ENCODE measurements at places on chromosomes 2 and 18.
A peak's percentile ranks its signal among the peaks of the same experiment; 100 is the strongest.

- DNase-seq = no peak
Observed at GRCh38 chr2:213108308-213108707, 43.1 kb downstream of the IKZF2 start.

DNA sequence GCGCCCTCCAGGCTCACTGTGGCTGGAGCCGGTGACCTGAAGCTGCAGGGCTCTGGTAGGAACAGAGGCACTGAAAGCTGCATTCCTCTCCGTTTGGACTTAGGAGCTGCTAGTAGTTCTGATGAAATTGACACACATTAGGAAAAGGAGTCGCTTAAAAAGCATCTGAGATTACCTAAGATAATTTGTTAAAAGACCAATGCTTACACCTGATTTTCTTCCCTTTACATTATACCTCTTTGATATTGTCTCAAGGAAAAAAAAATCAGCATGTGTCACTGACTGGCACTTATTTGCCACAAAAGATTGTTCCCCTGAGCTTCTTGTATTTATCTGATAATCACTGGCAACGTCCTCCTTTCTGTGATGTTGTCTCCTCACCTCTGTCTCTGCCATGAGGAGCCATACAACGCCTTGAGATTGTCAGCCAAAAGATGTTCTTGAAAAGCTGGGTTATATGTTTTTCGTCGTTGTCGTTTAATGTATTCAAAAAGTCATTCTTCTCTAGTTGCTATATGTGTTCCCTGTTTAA, 618 bp upstream of the CHN1 start:
- DNase-seq = no peak

DNA sequence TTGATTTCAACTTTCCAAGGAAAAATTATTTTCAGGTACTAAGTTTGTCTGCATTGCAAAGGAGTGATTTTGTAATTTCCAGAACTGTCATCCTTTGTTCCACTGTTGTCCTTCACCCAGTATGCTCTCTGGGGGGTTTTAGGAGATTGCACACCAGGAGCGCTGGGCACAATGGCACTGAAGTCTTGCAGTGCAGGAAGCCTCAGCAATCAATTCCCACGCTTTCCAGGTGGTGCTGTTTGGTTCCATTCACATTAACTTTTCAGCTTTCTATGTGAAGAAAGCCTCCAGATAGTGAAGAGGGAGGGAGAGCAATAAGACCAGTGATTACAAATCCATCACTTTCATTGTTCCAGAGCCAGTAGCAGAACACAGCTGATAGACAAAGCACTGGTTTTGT, 344.0 kb upstream of the VWC2L start:
- DNase-seq = no peak

DNA sequence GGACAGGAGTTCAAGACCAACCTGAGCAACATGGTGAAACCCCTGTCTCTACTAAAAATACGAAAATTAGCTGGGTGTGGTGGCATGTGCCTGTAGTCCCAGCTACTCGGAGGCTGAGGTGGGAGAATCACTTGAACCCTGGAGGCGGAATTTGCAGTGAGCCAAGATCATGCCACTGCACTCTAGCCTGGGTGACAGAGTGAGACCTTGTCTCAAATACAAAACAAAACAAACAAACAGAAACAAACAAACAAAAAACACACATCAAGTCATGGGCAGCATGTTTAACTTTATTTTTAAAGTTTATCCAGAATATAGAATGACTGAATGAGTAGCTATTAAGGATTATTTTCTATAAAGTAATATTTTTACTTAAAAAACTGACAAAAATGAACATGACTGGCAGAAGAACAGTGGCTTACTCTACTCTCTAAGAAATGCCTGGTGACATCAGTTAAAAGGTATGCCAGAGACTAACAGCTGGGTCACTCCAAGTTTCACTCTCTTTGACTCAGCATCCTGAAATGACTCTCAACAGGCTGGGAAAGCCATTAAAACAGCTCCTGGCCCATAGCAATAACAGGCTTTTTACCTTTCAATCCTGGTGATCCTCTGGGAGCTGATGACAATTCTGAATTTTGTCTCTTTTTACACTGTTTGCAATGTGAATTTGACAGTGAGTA, 281.6 kb upstream of the STON1 start:
- peak; percentile 92 for DNase-seq

DNA sequence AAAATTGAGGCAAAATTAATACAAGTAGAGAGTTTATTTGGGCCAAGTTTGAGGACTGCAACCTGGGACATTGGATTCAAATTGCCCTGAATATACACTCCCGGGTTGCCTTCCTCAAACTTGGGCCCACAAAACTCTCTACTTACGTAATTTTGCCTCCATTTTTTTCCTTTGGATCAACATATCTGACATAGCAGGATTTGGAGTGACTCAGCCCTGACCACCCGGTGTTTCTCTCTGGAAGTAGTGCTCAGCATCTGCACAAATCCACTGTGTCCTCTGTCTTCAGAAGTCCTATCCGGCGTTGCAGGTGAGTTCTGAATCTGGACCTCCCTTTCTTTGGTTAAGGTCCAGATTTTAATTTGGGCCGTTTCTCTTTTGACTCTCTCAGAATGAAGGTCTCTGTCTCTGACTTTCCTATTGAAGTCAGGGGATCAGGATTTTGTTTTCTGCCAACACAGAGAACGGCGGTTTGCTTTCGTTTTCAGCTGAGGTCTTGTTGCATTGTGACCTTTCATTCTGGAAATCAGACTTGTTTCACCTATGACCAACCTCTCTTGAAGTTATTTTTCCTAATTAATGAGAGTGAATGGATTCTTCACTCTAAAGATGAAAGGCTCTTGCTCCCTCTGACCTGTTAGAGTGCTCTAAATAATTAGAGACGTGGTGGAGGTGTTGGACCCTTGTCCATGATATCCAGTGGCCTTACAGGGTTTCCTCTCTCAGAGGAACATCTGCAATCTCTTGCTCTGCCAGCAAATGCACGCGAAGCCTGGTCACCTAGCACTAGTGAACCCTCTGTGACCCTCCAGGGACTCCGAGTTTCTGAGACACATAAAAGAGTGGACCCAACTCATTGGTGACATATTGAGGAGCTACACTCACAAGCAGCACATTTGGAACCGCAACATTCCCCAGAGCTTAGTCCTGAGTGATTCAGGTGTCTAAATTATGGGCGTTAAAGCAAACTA, 13.6 kb downstream of the TCF23 start:
- DNase-seq = peak; percentile 25

DNA sequence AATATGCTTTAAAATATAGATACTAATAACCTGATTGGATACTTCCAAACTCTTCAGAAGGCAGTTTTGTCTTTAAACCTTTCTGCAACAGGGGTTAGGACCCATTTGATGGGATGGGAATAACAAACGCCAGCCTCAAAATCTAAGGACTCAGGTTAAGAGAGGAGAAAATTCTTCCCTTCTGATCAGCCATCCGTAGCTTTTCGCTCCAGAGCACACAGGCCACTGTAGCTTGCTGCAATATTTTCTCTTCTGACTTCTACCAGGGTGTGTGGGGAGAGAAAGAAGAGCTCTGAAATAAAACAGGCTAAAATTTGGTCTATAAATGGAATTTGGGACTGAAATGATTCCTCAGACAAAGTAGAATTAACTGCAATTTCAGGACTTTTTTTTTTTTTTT, 95.1 kb downstream of the ALPK2 start:
- DNase-seq = no peak

DNA sequence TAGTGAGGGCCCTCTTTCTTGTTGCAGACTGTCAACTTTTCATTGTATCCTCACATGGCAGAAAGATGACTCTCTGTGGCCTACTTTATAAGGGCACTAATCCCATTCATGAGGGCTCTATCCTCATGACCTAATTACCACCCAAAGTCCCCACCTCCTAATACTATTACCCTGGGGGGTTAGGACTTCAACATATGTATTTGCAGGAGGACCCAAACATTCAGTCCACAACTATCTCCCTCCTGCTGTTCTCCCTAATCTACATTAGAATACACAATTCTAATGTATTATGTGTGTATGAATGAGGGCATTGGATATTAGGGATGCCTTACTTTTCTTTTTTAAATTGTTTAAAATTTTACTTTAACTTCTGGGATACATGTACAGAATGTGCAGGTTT, 246.0 kb upstream of the TANK start:
- no peak for DNase-seq

GRCh38 chr2:241560162-241560882, 1.8 kb downstream of the BOK start:
- no peak for DNase-seq

DNA sequence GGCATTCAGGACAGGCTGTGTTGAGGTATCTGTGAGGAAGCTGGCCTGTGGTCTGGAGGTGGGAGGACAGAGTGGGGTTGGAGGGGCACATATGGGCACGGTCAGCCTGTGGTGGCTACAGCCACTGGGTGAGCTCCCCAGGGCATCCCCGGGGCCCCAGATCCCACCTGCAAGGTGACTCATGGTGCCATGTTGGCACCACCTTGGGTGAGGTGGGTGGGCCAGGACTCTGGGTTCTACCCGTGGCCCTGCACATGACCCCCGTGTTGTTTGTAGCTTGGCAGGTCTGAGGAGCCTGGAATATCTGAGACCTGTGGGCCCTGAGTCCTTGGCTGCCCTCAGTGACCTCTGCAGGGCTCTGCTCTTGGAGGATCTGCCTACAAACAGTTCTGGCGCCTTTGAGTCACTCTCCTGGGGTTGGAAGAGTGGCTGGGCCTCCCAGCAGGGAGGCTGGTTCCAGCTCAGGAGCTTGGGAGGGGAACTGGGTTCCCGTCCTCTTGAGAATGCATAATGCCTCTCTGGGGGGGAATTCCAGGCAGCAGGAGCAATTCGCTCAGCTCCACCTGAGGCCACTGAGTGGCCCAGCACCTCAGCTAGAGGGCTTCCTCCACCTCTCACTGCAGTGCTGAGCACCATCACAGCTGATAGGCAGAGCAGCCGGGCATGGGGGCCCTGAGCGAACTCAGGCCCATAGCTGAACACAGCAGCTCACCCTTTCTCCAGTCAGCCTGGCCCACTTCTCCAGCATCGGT, 105.1 kb downstream of the DYSF start:
- no peak for DNase-seq

- DNase-seq = no peak
Observed at GRCh38 chr2:119544939-119545475, 758 bp downstream of the CFAP221 start.

DNA sequence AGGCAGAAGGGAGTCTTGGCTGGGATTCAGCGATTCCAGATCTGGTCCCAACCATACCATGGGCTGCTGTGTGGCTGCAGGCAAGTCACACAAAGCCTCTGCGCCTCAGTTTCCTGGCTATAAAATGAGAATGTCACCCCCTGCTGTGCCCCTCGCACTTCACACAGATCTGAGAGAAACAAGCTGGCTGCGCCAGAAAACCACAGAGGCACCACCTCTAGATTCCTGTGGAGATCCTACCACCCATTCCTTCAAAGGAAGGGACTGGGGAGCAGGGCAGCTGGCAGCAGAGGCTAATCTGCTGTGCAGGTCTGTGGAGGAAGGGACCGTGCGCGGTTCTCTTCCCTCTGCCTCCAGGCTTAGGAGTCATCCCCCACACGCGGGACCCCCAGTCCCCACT, 19.8 kb downstream of the NEURL3 start:
- DNase-seq = no peak

GRCh38 chr2:16869711-16870110, 204.1 kb upstream of the CYRIA start:
- DNase-seq = no peak

DNA sequence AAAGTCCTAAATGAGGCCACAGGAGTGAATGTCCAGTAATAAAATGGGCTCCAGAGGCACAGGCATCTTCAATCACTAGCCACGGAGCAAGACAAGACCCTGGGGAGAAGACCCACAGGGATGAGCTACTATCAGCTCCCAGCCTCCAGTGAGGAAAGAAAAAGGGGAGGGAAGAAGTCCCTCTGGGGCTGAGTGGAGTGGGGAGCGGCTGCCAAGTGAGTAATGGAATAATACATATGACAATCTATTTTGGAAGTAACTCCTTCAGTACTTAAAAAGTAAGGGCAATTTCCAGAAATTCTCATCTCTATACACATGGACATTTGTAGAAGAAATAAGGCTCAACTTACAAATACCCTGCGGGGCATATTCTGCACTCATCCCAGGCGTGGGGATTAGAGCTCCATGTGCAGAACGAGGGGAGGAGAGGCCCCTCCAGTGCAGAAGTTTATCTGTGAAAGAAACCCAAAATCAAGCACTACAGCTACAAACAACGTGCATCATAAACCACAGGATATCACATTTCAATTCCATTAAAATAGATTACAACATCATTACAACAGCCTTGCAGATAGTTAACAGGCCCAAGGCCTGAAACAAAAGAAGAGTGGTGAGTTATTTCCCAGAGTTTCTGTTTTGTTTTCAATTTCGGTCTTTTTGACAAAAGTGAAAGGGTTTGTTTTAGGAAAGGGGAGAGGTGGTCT, 84.9 kb downstream of the BCL11A start:
- peak; percentile 81 for DNase-seq

DNA sequence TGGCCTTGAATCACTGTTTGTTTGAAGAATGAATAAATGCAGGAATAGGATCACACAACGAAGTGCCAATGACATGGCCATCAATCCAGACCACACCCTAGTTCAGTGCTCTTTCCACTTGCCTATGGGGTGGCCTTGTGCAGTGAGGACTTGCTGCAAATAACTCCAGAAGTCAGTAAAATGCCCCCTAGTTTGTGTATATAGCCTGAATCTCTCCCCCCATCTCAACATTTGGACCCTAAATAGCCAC, 299 bp downstream of the FABP1 start:
- no peak for DNase-seq

DNA sequence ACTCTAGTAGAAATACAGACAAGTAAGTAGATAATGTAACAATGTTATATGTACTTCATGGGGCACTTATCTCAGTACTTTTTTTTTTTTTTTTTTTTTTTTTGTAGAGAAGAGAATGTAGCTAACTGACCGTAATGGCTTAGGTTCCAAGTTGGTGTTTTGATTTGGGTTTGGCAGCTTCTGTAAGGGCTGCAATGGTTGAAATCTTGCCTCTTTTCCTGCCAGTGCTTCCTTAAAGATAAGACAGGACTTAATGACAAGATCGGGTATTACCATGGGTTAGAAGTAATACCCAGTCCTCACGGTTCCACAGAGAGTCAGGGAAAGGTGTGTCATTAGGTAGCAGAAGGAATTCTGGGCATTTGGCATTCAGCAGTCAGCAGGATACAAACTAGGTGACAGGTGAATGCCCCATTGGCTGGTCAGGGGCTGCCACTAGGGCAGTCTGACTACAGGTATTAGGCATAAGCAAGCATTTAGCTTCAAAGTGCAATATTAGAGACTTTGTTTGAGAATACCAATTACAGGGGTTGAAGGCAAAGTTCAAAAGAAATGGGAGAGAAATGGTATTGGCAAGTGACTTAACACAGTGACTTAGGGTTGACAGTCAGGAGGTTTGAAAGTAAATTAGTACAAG, 189.4 kb upstream of the RND3 start:
- no peak for DNase-seq

- DNase-seq = no peak
Observed at GRCh38 chr2:101653469-101653868, 44.0 kb upstream of the MAP4K4 start.

GRCh38 chr2:138243372-138243771, 258.2 kb upstream of the SPOPL start:
- peak; percentile 15 for DNase-seq

DNA sequence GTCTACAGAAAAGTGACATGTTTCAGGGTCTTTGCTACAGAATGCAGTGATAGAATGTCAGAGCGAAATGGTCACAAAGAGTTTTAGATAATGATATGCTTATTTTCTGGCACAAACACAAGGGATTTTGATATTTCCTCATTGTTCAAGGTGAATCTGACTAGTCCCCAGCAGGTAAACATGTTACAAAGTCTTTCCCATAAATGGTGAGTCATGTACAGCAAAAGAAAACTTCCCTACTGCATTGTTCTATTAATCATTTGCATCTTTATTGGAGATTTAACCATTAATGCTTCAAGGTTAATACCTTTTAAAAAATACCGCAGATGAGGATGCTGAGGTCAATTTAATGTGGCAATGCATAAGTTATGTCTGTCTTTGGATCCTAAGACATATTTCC, 19.1 kb upstream of the TRIB2 start:
- no peak for DNase-seq

Measured in adipocyte (in vitro differentiated cells).